ENCODE measurements at places on chromosomes 7 and 10.

- DNase-seq, result no peak
Measured at GRCh38 chr10:67695555-67695954, 440 bp downstream of the CTNNA3 start.

GRCh38 chr10:113130014-113130641 lies 180.1 kb downstream of the TCF7L2 start:
- DNase-seq, result no peak

DNA sequence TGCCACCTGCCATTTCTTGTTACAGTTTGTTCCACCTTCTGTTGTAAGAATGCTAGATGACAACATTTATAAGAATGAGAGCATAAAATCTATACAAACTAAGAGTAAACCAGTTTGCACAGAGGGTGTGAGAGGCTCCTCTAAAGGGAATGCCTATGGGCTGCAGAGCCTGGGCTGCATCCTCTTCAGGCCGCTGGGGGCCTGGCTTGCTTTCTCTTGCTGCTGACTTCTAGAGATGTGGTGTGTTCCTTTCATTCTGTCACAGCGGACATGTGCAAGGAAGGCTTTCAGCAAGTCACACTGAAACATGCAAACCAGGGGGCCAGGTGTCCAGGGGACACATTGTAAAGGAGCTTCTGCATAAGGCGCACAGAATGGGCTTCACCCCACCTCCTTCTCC lies 7.1 kb upstream of the ATP6V1F start:
- DNase-seq, result no peak

GRCh38 chr10:64486149-64486548 lies 964.9 kb downstream of the REEP3 start:
- DNase-seq, result no peak

- DNase-seq, result no peak
Measured at GRCh38 chr10:104809288-104810090, 168.4 kb downstream of the SORCS3 start.

GRCh38 chr7:74568658-74569057 lies 88.9 kb upstream of the GTF2I start:
- DNase-seq, result no peak

GRCh38 chr7:27955596-27955995 lies 215.6 kb downstream of the TAX1BP1 start:
- no peak for DNase-seq

DNA sequence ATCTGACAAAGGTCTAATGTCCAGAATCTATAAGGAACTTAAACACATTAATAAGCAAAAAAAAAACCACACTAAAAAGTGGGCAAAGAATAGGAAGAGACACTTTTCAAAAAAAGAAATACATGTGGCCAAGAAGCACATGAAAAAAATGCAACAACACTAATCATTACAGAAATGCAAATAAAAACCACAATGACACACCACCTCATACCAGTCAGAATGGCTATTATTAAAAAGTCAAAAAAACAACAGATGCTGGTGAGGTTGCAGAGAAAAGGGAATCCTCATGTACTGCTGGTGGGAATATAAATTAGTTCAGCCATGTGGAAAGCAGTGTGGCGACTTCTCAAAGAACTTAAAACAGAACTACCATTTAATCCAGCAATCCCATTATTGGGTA lies 119.0 kb downstream of the LMBR1 start:
- no peak for DNase-seq

DNA sequence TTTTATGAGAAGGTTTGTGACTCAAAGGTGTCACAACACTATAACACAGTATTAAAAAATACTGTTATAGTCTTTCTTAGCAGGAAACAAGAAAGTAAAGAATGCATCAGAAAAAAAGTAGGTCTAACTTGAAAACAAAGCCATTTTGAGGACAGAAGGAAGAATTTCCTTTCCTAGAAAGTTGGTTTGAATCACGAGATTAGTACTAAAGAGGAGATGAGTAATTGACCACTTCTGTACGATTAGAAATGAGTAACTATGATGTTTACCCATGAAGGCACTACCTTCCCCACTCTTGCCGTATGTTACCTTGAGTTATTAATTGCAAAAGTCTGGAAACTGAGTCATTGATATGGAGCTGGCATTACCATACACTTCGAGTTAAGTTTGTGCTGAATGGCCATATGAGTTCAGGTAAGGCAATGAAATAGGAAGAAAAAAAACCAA lies 65.2 kb downstream of the FAM185A start:
- DNase-seq, result no peak

- DNase-seq, result no peak
Measured at GRCh38 chr7:73429215-73429614, 4.4 kb upstream of the FZD9 start.

DNA sequence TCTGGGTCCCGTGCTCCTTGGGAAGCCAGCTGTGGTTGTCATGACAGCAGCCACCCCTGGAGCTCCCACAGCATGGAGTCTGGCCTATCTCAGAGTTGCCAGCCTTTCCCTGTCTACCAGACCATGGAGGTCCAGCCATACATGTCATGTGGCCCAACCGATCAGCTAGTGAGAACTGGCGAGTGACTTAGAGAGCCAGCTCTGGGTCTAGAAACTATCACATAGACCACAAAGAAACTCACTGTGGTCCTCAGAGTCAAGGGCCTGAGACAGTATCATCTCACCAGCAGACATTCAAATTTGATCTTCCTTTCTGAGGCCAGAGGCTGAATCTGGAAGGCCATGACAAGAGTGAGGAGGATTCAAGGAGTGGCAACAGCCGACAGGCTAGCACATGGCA lies 223.3 kb upstream of the GPR26 start:
- no peak for DNase-seq

DNA sequence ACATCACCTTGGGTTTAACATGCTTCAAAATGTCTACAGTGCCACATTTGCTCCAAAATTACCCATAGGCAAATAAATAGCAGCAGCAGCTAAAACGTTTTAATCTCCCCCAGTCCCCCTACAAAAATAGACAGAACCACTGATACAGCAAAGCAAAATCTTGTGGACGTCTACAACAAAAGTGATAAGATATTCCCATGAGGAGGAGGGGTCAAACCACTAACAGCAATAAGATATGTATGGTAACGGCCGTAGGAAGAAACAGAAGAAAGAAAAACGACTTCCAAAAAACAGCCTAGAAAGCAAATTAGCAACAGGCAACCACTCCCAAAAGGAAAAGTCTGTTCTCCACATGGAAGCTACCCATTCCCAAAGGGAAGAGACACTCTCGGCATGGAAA lies 34.5 kb upstream of the ST8SIA6 start:
- DNase-seq, result no peak

Measured in GDM1 (cell line).